HT-29 (cell line): ENCODE measurements at places on chromosomes 12 and 14.

- DNase-seq = no peak
These were observed 190.0 kb downstream of the EMP1 start for GRCh38 chr12:13386323-13387039.

GRCh38 chr12:64218597-64218996 lies 3.5 kb downstream of the KICS2 start:
- DNase-seq = no peak

GRCh38 chr12:12779529-12779928 lies 5.9 kb upstream of the APOLD1 start:
- DNase-seq = peak; percentile 92

DNA sequence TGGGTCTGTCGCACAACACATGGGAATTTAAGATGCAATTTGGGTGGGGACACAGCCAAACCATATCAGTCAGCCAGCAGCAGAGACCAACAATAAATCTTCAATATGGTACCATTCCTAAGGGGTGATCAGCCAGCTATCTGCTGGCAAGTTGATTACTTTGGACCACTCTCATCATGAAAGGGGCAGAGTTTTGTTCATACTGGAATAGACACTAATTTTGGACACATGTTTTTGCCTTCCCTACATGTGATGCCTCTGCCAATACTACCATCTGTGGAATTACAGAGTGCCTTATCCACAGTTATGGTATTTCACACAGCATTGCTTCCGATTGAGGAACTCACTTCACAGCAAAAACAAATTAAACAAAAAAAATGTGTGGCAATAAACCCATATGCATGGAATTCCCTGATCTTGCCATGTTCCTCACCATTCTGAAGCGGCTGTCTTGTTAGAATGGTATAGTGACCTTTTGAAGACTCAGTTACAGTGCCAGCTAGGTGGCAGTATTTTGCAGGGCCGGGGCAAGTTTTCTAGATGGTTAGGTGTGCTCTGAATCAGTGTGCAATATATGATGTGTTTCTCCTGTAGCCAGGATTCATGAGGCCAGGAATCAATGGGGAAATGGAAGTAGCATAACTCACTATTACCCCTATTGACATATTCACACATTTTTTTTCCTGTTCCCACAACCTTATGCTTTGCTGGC lies 179.0 kb upstream of the IGF1 start:
- peak; percentile 24 for DNase-seq

- DNase-seq = no peak
These were observed 36.5 kb upstream of the OVCH1 start for GRCh38 chr12:29533815-29534489.

- no peak for DNase-seq
These were observed 46.8 kb downstream of the PCNX1 start for GRCh38 chr14:70954068-70954467.

GRCh38 chr12:65659681-65660080 lies 164.6 kb upstream of the HMGA2 start:
- no peak for DNase-seq

DNA sequence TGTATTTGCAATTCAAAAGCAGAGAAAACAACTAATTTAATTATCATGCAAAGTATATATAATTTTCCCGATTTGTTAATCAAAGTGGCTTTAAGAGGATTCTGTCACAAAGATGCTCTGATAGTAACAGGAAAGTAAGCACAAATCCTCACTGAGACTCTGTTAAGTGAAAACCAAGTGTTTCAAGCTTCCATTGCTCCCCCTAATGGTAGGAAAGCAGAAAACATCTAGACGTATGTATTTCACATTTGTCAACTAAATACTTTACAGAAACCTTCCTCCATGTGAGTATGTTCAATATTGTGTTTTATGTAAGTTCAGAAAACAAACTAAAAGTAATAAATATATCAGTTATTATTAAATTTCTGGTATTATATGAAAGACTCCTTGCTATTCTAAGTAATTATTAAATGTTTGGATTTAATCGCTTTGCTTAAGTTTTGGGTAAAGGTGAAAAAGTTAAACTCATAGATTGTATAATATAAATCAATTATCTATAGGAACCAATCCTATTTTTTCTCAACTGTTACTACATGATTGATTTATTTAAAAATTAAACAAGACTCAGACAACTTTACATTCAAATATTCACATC lies 1.5 kb upstream of the NTS start:
- DNase-seq = peak; percentile 75

- DNase-seq = no peak
These were observed 7.2 kb downstream of the TPCN1 start for GRCh38 chr12:113228394-113229028.

DNA sequence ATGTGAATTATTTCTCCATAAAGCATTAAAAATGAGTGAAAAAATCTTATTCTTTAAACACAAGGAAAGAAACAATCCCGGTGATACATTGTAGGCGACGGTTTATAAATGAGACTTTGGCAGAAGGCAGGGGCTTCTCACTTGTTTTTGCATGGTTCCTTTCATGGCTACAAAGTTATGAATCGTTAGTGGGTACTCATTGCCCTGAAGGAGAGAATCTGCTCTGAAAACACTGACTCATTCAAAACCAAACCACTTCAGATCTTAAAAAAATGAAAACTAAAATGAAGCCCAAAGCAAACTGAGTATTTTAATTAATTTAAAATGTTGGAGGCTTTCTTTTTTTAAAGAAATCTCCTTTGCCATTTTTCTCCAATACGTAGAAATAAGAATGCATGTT lies 41.4 kb upstream of the AMIGO2 start:
- DNase-seq = no peak

GRCh38 chr12:47032644-47033043 lies 46.8 kb upstream of the PCED1B start:
- DNase-seq = peak; percentile 84
